ENCODE measurements at places on chromosomes 12 and 14. TPM values are rescaled to one million over a fixed set of nuclear protein-coding genes. Genes with fewer than 3 reads are reported as not detected.

KRT80 gene
- total RNA-seq: 0.59 TPM

CLEC14A gene
- total RNA-seq: 0.29 TPM

BMP4 gene
- total RNA-seq: 6.8 TPM

LAG3 gene
- not detected for total RNA-seq

HEATR5A gene
- total RNA-seq: 38.3 TPM

MMAB gene
- total RNA-seq: 34.4 TPM

All from osteoblast (primary cell).